GM12878 (cell line): ENCODE measurements at places on chromosomes 7 and 10.

- H3K36me3 ChIP-seq, result no peaks in the 10 kb centered on the region
- peaks cover 19% of the 10 kb centered on the region for H3K4me1 ChIP-seq
- no peak for DNase-seq
- no peak overlapping the region for H3K4me3 ChIP-seq
- no peak overlapping the region for H3K27ac ChIP-seq
These were observed 24.6 kb upstream of the ASL start for GRCh38 chr7:66050990-66051448.

DNA sequence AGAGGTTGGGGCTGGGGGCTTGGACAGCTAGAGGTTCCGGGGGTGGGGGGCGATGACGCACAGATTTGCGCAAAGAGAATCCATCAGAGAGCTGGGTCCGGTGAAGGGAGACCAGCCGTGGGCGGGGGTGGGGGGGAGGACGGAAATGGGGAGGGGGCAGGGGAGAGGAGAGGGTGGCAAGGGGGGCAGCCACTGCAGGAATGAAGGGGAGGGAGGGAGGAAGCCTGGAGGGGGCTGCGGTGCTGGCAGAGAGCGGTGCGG lies 1.2 kb upstream of the VGF start:
- H3K27ac ChIP-seq, result no peak overlapping the region
- peaks cover 11% of the 10 kb centered on the region for H3K4me1 ChIP-seq
- DNase-seq, result no peak
- H3K36me3 ChIP-seq, result no peaks in the 10 kb centered on the region
- H3K4me3 ChIP-seq, result no peak overlapping the region
- H3K27me3 ChIP-seq, result peaks cover 26% of the 10 kb centered on the region

DNA sequence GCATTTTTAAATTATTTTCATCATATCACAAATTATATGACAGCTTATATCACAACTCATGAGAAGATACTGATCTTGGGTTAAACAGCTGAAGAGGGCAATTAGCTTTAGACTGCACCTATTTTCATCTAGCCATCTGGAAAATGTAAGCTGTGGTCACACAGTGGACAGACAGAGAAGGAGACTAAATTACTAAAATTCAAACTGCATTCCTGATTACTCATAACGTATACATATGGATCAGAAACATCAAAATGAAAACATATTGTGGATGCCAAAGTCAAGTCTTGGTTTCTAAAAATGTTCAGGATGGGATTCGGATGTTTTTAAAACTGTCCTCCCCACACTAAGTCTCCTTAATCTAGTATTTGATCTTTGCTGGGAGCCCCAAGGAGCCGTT lies 6.6 kb downstream of the BBIP1 start:
- no peak overlapping the region for H3K27ac ChIP-seq
- no peaks in the 10 kb centered on the region for H3K27me3 ChIP-seq
- DNase-seq, result no peak
- peaks cover 7% of the 10 kb centered on the region; the same call in 1 of the 2 replicates for H3K4me1 ChIP-seq

DNA sequence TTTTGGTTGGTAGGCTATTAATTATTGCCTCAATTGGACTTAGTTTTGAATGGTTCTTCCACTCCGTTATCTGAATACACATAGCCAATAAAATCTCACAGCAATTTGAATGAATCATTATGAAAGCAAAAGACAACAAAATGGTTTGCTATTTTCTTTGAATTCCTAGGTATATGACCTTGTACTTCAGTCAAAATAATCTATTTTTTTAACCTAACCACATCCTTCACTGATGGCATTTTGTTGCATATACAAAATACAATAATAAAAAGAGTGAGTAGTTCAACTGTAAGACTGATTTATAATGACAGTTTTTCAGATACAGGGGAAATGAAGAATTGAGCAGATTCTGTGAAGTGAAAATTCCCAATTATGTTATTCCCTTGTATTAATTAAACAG lies 433.1 kb downstream of the HTR7 start:
- no peaks in the 10 kb centered on the region; the same call in 1 of the 2 replicates for H3K27me3 ChIP-seq
- H3K4me1 ChIP-seq, result no peaks in the 10 kb centered on the region; the same call in 1 of the 2 replicates
- no peak overlapping the region for H3K4me3 ChIP-seq
- H3K27ac ChIP-seq, result no peak overlapping the region
- H3K36me3 ChIP-seq, result no peaks in the 10 kb centered on the region
- no peak for DNase-seq

- H3K27me3 ChIP-seq, result no peaks in the 10 kb centered on the region
- H3K4me3 ChIP-seq, result no peak overlapping the region
- H3K27ac ChIP-seq, result no peak overlapping the region
These were observed 4.6 kb downstream of the UFSP1 start for GRCh38 chr7:100884736-100885439.

- H3K36me3 ChIP-seq, result no peaks in the 10 kb centered on the region
- no peak for DNase-seq
- H3K4me3 ChIP-seq, result no peak overlapping the region
These were observed 183.4 kb downstream of the PTPRN2 start for GRCh38 chr7:158404031-158404761.

DNA sequence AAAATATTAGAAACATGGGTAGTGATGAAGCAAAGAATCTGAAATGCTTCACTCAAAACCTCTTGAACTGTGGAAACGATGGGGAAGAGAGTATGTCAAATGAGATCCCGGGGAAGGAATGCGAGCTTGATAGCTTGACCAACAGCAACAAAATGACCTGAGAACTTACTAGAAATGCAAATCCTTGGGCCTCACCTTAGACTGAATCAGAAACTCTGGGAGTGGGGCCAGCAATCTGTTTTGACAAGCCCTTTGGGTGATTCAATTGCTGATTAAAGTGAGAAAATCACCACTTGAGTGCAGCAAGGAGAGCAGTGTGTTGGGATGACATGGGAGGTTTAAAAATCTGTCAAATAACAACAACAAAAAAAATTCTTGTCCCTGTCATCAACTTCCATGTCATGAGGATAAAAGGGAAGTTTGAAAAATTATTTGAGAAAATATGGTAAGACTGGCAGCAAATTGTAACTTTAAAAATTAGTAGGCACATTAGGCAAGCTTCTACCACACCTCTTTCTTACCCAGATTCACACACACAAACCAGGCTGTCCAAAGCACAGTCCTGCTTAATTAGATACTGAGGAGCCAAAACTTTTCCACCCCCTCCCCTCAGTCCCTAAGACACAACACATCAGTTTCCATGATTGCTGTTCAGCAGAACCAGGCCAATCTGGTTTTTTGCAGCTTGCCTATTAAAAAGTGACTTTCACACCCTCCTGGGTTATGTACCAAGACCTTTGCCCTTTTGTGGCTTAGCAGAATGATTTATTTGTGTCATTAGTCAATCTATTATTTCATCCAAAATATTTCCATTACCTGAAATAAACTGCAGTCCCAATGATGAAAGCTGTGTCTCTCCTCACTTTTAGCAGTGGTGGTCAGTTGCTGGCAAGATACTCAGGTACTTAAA lies 15.6 kb downstream of the CALCR start:
- DNase-seq, result no peak
- no peak overlapping the region for H3K27ac ChIP-seq
- H3K4me1 ChIP-seq, result no peaks in the 10 kb centered on the region
- no peak overlapping the region for H3K4me3 ChIP-seq
- H3K36me3 ChIP-seq, result no peaks in the 10 kb centered on the region

DNA sequence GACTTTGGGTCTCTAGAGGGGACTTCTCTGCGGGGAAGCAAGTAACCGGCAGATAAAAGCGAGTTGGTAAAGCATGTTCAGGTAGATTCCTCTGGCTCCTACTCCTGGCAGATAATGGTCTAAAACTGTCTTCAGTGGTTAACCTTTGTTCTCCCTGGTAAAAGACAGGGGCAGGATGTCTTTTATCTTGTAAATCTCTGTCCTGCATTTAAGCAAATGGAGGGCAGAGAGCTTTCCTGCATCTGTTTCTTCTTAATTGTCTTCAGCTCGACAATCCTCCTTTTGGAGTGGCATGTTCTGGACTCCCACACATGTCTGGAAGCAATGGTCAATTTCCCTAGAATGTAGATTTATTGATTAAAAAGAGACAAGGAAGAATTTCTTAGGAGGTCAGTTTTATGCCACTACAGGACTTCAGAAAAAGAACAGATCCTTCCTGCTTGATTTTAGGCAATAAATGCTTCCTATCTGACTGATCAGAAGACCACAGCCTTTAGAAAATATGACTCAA lies 16.6 kb downstream of the C7orf33 start:
- no peaks in the 10 kb centered on the region for H3K4me1 ChIP-seq
- no peak overlapping the region for H3K4me3 ChIP-seq
- no peak for DNase-seq
- H3K27ac ChIP-seq, result no peak overlapping the region

DNA sequence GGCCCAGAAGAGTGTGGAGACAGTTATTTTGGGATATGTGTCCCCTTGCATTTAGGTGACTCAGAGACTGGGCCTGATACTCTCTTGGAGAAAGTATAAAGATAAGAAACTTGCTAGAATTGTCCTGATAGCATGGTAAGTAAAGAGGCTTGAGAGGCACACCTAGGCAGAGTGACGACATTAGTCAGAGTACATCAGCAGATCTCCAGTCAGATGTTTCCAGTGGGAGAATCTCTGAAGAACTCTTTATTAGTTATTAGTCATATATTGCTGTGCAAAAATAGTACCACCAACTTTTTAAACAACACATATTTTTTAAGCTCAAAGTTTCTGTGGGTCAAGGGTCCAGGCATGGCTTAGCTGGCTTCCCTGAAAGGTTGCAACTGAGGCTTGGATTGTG lies 182.6 kb downstream of the NEBL start:
- no peaks in the 10 kb centered on the region for H3K36me3 ChIP-seq
- no peak overlapping the region for H3K4me3 ChIP-seq
- DNase-seq, result no peak
- no peaks in the 10 kb centered on the region for H3K27me3 ChIP-seq

DNA sequence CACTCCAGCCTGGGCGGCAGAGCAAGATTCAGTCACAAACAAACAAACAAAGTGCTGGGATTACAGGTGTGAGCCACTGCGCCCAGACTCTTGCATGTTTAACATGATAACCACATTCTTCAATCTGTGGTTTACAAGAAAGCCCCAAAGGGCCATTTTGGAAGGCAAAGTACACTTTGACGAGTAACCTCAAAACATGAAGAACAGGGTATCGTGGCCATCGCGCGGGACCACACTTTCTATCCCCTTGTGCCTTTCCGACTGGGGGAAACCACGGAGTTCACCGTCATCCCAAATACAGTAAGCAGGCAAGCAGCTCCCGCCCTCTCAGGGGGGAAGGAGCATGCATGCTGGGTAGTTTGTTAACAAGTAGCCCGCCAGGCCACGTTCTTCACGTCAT lies 125.2 kb downstream of the RNF216 start:
- no peak overlapping the region for H3K4me3 ChIP-seq
- peaks cover 17% of the 10 kb centered on the region for H3K36me3 ChIP-seq
- H3K4me1 ChIP-seq, result no peaks in the 10 kb centered on the region
- no peak overlapping the region for H3K27ac ChIP-seq
- no peak for DNase-seq

DNA sequence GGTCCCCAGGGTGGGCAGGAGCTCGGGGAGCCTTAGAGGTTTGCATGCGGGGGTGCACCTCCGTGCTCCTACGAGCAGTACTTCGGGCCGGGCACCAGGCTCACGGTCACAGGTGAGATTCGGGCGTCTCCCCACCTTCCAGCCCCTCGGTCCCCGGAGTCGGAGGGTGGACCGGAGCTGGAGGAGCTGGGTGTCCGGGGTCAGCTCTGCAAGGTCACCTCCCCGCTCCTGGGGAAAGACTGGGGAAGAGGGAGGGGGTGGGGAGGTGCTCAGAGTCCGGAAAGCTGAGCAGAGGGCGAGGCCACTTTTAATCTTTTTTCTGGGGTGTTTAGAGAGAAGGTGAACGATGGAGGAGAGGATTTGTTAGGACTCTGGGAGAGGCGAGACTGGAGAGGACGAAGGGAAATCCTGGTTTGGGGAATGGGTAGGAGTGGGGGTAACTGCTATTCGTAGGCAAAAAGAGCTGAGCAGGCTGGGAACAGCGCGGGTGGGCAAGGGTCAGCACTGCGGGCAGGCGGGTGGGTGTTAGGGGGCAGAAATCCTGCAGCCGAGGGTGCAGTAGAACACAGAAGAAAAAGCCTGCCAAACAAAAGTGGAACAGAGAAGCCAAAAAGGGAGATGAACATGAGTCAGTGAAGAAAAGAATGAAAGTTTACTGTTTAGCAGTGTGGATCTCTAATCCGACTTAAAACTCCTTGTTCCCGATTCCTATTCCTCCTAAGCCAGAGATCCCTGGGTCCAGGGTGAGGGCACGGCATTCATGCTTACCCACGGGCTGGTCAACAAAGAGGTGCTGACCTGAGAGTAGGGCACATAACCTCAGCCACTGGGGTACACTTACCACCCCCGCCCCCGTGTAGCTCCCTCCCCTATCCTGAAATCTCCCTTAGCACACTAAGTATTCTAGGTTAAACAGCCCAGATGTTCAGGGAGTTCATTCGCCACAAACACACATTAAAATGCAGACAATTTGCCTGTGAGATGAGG lies 26.9 kb downstream of the PRSS2 start:
- H3K27ac ChIP-seq, result peak overlapping the region; percentile 62
- H3K27me3 ChIP-seq, result no peaks in the 10 kb centered on the region
- peaks cover 6% of the 10 kb centered on the region for H3K4me1 ChIP-seq
- H3K4me3 ChIP-seq, result peak overlapping the region; percentile 71
- peaks cover 2% of the 10 kb centered on the region for H3K36me3 ChIP-seq
- no peak for DNase-seq

- H3K4me3 ChIP-seq, result no peak overlapping the region
- no peak overlapping the region for H3K27ac ChIP-seq
- no peaks in the 10 kb centered on the region for H3K27me3 ChIP-seq
- no peaks in the 10 kb centered on the region for H3K36me3 ChIP-seq
These were observed 134.4 kb downstream of the SLC16A9 start for GRCh38 chr10:59575269-59575668.

GRCh38 chr7:47186316-47186715 lies 395.6 kb downstream of the TNS3 start:
- H3K27ac ChIP-seq, result no peak overlapping the region
- no peaks in the 10 kb centered on the region for H3K27me3 ChIP-seq
- DNase-seq, result peak; percentile 25
- H3K4me3 ChIP-seq, result no peak overlapping the region

GRCh38 chr10:124601016-124601415 lies 139.4 kb downstream of the LHPP start:
- H3K27me3 ChIP-seq, result no peaks in the 10 kb centered on the region
- no peaks in the 10 kb centered on the region for H3K36me3 ChIP-seq
- DNase-seq, result no peak

DNA sequence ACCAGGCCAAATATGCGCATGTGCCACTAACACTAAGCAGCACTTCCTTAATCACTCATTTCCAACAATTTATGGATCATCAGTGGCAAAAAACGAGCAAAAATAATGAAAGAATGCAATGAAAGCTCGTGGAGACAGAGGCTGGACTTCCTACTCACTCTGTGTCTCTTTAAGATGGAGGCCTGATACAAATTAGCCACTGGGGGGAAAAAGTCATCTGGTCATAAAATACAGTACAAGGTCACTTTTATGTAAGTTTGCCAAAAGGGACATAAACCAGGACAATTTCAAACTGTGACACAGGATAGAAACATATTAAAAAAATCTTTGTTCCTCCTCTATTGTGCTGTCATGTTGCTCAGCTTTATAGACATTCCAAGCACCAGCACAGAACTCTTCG lies 101.7 kb downstream of the LMBR1 start:
- H3K27ac ChIP-seq, result no peak overlapping the region
- no peak for DNase-seq
- H3K4me3 ChIP-seq, result no peak overlapping the region
- no peaks in the 10 kb centered on the region for H3K27me3 ChIP-seq
- H3K4me1 ChIP-seq, result no peaks in the 10 kb centered on the region
- H3K36me3 ChIP-seq, result no peaks in the 10 kb centered on the region; the same call in 1 of the 2 replicates

- no peak overlapping the region for H3K27ac ChIP-seq
- H3K36me3 ChIP-seq, result no peaks in the 10 kb centered on the region
- no peak overlapping the region for H3K4me3 ChIP-seq
- DNase-seq, result no peak
- H3K27me3 ChIP-seq, result no peaks in the 10 kb centered on the region
These were observed 38.6 kb downstream of the MAGI2 start for GRCh38 chr7:79414910-79415309.
